Endothelial cell of umbilical vein (primary cell): ENCODE measurements at places on chromosomes 5 and 9. TPM values are rescaled to one million over a fixed set of nuclear protein-coding genes. Genes with fewer than 3 reads are reported as not detected.

DNA sequence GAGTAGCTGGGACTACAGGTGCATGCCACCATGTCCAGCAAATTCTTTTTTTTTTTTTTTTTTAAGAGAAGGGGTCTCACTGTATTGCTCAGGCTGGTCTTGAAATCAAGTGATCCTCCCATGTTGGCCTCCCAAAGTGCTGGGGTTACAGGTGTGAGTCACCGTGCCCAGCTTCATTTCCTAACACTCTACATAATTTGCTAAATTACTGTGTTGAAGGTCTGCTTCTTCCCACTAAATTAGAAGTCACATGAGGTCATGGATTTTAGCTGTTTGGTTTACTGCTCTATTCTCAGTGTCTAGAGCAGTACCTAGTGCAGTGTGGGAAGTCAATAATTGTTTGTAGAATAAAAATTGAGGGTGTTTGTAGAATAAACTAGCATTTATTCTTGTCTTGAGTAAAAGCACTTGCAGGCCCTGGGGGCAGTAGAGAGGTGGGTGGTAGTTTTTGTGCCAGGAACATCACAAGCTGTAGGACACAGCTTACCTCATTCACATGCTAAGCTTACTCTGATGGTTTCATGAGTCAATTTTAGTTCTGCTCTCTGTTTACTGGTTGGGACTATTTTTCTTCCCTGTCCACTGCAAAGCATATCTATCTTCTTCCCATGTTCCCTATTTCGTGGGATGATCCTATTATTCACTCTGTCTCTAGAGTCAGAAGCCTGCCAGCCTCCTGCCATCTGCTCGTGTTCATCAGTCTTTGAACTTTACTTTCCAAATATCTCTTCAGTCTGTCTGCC is 7.0 kb downstream of the TEX48 start:
- DNase-seq = no peak

- peak; percentile 87 for DNase-seq
These were observed 812 bp downstream of the SREK1 start for GRCh38 chr5:66144834-66145390.

GRCh38 chr5:125372694-125373631 is 626.5 kb upstream of the ZNF608 start:
- DNase-seq = peak; percentile 61

DNA sequence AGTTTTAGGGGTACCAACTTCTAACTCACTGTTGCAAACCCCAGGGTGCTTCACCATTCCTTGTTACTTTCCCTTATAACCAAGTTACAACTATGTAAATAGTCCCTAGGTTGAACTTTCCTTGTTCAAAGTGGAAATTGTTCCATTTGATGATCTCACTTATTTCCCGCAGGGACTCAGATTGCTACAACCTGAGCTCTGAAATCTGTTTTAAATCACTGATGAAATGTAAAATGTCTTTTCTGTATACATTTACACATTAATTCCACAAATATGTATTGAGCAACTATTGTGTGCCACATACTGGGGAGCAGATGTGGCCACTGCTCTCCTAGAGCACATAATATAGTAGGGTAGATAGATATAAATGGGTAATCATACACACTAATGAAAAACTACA is 69.1 kb upstream of the TARS1 start:
- no peak for DNase-seq

DNA sequence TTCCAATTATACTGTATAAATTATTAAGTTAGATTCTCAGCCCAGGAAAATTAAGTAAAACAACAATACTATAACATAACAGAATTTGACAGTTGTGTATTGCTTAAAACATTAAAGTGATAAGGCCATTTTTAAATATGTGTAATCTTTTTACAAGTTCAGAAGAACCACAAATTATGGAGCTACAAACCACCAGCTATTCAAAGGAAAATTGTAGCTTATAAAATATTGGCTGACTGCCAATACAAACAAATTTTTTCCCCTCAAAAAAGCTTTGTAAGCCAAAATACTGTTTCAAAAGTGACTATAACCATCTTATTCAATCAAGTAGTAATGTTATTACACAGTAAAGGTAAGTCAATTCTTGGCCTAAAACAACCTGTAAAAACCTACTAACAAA is 21.9 kb downstream of the STRBP start:
- peak; percentile 58 for DNase-seq

DNA sequence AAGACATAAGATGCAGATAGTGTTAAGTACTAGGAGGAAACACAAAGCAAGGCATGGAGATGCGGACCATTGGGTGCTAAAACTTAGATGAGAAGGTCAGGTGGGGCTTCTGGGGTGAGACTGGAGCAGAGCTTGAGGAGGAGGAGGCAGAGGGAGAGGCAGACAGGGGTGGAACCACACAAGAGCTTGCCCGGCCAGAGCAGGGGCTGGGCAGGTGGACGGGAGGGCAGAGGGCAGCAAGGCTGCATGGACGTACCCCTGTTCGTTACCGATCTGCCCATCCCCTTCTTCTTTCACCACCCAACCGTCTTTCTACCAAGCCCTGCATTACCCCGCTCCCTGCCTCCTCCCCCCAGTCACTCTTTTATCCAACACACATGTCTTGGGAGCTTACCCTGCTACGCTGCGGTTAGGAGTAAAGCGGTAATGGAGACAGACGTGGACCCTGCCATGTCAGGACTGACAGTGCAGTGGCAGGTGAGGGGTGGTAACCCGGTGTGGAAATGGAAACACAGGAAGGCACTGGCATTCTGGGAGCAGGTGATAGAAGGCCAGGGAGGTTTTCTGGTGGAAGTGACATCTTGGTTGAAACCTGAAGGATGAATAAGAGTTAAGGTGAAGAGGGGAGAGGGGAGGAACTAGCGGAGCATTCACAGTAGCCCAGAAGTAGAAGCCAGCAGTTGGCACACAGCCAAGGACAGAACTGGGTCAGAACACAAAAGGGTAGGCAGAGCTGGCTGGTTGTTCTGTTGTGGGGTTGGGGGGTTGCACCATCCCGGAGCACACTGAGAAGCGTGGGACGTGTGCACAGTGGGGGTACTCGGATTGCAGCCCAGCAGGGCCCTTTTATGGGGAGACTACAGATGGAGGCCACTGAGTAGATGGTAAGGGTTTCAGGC is 167.2 kb downstream of the CACNA1B start:
- no peak for DNase-seq

The TAF11L9 gene
- total RNA-seq = not detected in 2 replicates

The MYO10 gene
- total RNA-seq = 144 and 148 TPM in 2 replicates

The CHMP5 gene
- total RNA-seq = 54.5 and 55.8 TPM in 2 replicates
